ENCODE measurements at places on chromosomes 7 and 10.

DNA sequence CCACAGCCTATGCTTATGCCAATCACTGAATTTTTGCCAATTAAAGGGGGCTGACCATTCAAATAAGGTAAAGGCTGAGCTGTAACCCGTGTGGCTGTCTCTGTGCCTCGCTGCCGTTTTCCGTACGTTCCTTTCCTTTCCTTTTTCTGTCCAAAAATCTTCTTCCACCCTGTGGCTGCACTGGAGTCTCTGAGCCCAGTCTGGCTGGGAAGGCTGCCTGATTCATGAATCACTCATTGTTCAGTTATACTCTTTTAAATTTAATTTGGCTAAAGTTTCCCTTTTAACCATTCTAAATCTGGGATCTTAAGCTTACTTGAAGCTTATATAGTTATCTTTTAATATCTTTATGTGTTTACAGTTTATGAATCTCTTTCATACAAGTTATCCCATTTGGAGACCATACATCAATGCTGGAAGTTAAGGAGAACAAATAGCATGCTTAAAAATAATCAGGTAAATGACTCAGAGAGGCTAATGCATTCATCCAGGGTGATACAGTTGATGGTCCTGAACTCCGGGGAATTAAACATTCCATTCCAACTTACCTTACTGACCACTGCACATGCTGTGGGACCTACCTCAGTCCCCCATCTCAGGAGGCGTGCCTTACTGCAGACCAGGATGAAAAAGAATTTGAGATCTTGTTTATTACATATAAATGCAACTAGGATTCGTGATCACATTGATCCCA is 385.3 kb upstream of the ADARB2 start:
- DNase-seq: no peak

DNA sequence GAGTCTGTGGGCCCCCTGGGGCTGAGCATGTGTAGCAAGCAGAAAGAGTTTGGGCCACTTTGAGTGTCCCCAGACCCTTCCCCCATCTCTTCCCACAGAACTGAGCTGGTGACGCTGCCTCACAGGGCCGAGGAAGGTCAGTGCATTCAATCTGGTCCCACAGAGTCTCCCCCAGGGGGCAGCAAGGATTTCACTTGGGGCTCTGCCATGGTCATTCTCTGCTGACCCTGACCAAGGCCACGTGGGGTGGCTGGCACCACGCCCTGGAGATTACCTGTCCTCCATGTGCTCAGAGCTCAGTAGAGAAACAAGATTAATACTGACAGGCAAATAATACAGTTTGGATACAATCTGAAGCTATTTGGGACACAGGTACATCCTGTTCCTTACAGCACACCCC is 30.2 kb downstream of the ADRA2A start:
- DNase-seq: no peak

- DNase-seq: no peak
Observed at GRCh38 chr7:56007891-56008290, 43.4 kb downstream of the PSPH start.

DNA sequence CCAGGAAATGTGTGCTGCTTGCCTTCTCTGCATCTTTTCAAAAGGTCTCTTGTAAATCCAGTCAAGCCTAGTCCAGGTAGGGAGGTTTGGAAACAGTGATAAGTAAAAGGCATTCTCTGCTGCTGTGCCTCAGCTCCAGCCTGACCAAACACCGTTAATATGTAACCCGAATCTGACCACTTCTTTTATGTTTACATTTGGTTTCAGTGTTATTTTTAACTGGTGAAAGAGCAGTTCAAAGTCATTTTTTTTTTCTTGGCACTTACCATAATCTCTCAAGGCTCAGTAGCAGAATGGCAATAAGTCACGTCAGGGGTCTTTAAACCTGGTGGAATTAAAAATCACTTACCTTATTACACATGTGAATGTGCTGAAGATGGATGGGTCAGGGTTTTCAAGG is 216.8 kb downstream of the PTEN start:
- DNase-seq: no peak

DNA sequence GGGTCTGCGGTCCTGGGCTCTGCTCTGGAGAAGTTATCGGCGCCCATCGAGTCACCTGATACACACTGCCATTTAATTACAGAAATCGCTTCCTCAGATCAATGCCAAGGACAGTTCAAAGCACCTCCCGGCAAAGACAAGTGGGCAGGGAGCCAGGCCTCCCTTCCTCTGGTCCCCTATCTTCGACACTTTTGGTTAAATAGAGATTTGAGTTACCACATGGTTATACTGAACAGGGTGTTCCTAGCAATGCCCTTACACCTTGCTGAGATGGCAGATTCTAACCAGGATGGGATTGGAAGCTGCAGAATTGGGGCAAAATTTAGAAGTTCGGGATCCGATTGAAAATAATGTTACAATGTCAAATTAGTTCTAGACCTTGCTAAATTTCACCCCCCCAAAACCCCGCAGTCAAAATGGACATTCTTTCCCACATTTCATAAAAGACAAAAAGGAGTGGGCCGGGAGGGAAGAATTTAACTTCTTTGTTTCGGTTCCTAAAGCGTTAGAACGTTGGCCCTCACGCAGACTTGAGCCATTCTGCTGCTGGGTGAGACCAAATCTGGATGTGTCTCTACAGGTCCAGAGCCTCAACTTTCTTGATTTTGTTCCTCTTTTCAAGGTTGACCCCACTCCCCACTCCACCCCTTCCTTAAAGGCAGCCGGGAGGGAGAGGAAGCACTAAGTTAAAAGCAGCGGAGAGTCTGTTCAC is 2.2 kb upstream of the DLX5 start:
- no peak for DNase-seq

GRCh38 chr10:79494871-79495705 is 17.2 kb upstream of the EIF5AL1 start:
- no peak for DNase-seq

DNA sequence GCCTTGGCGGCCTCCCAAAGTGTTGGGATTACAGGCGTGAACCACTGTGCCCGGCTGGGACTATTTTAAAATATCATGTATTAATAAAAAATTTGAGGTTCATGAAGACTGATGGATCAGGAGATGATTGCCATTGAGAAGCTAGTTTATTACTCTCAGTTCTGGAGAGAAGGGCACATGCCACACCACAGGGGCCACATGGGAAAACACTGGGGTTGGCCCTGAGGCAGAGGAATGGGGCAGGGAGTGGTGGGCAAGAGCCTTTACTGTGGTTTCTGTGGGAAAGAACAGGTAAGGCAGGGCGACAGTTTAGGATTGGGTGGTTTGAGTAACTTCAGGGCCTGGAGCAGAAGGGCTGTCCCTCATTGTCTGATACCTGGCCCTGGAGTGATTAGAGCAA is 6.8 kb upstream of the TBRG4 start:
- DNase-seq: no peak

- no peak for DNase-seq
Observed at GRCh38 chr10:71075086-71075758, 137.1 kb upstream of the UNC5B start.

GRCh38 chr7:20596653-20597052 is 18.8 kb upstream of the ABCB5 start:
- DNase-seq: no peak

- no peak for DNase-seq
Observed at GRCh38 chr10:102538811-102539210, 35.0 kb downstream of the SUFU start.

GRCh38 chr7:117950601-117951260 is 77.5 kb upstream of the CTTNBP2 start:
- no peak for DNase-seq

GRCh38 chr10:17528306-17528862 is 74.0 kb upstream of the ST8SIA6 start:
- no peak for DNase-seq

DNA sequence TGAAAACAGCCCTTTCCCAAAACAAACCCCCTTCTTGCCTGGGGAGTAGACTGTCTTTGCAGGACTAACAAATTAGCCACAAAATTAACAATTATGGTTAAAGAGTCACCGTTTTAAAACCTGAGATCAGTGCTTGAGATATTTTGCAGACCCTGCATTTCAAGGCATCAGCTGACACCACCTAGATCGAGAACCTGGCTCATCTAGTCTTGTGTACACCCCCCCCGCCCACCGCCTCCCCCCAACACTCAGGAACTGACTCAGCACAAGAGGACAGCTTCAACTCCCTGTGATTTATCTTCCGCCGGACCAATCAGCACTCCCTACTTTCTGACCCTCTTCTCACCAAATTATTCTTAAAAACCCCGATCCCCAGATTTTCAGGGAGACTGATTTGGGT is 737.1 kb downstream of the PHTF2 start:
- DNase-seq: no peak

- DNase-seq: no peak
Observed at GRCh38 chr7:118184565-118184940, 589 bp downstream of the LSM8 start.

- DNase-seq: no peak
Observed at GRCh38 chr7:139075871-139076686, 33.4 kb downstream of the ZC3HAV1 start.

DNA sequence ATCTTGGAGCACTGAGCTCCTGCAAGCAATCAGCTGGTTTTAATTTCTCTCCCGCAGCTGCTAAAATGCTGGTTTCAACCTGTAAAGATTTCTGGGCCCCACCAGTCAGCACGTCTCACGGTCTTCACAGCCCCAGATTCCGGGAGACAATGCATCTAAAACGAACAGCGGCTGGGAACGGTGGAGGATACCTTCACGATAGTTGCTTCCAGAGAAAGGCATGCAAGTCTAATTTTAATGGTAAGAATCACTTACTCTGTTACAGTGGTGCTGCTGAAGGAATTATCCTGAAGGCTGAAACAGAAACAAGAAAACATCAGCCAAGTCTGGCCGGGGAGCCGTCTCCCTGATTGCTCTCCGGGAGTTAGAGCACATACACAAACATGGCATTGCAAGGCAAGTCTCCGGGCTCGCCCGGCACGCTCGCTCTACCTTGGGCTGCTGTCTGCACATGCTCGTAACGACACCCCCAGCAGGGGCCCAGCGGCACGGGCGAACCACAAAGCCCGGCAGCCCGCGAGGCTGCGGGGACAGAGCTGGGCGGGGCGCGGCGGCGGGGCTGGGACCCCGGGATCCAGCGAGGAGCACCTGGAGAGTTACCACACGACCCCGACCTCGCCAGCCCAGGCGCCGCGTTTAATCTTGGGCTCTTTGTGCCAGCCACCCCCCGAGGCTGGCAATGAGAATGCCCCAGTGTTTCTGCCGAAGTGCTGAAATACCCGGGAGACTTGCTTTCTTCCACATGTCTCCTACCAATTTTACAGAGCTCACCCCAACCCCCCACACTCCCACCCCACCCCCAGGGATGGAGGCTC is at the start of gene FAM13C:
TSS of gene FAM13C (minus strand) at position 406 of the 815 bp plus-strand sequence. CDS start at position 317, 89 bp downstream.
- DNase-seq: peak; percentile 25

DNA sequence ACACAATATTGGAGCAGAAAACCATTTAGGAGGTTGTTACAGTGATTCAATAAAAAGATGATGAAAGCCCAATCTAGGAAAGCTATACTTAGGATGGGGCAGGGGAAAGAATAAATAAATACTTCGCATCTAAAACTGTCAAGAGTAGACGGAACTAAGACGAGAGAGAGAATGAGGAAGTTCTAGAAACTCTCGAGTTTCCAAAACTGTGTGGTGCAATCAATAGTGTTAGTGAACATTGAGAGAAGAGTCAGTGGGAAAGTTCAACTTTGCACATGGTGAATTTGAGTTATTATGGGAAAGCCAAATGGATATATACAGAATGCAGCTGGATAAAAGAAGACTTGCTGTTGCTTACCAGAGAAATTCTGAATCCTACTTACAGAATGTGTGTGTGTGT is 133.8 kb upstream of the MEOX2 start:
- no peak for DNase-seq

DNA sequence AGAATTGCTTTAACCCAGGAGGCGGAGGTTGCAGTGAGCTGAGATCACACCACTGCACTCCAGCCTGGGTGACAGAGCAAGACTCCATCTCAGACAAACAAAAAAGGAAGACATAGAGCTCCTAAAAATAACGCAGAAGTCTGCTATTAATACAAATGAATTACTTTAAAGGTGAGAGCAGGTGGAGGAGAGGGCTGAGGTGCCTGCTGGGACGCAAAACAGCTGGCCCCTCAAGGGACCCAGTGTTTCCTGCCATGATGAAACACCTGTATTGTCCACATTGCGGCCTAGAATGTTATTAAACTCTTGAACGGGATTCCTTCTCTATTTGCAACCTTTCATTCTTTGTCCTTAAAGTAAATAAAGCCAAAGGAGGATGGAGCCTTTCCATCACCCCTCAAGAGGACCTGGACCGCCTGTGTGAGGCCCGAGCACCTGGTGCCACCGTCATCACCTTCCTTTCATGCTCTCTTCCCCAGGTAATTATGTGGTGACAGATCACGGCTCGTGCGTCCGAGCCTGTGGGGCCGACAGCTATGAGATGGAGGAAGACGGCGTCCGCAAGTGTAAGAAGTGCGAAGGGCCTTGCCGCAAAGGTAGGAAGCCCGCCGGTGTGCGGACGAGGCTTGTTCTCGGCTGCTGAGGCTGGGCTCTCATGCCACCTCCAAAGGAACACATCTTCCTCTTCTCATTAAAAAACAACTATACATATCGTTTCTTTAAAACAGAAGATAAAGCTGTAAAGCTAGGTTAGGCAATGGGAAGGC is 136.7 kb downstream of the EGFR start:
- DNase-seq: no peak

DNA sequence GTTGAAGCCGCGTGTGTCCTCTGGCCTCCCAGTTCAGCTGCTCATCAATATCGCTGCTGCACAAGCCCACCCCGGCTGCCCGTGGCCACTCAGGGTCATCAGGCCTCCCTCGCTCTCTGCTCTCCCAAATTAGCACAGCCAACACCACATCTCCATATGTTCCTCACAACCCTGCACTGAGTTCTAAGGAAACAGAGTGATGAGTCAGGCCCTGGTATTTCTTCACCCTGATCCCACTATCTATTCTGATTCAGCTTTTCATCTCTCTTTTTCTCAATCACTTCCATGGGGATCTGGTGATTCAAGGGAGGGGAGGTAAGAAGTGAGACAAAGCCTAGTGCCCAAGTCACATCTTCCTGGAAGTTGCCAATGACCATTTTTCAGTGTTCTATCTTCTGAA is 23.8 kb downstream of the CYTH3 start:
- DNase-seq: no peak

- no peak for DNase-seq
Observed at GRCh38 chr7:30140456-30140855, 5.7 kb downstream of the MTURN start.

GRCh38 chr7:103622274-103622673 is 176.3 kb upstream of the SLC26A5 start:
- no peak for DNase-seq

DNA sequence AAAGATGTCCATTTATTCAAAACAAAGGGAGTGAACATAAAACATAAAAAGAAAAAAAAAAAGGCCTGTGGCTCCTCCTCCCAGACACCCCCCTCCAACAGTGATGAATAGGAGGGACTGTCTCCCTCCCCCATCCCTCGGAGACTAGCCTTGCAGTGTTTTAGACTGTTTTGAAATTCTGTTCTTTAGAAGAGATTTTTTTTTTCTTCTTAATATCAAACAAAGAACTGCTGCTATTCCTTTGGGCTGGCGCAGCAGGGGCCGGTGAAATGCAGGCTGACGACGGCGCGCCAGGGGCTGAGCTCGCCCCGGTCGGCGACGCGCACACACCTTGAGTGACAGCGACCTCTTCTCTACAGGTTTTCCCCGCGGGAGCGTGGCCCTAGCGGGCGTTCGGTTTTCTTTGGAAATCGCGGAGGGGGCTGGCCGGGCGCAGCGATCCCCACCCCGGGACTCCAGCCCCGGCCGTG is at the start of gene LANCL2:
TSS of gene LANCL2 (plus strand) at position 133 of the 470 bp plus-strand sequence. CDS start 689 bp downstream, outside the sequence.
- no peak for DNase-seq
